Activated CD4-positive, alpha-beta T cell treated with anti-CD3 and anti-CD28 coated beads, Interleukin-2, amount 50 U/mL, for 24 hours (primary cell): ENCODE measurements at places on chromosomes 1 and 21.

- DNase-seq = peak; percentile 76
Observed at GRCh38 chr21:42187976-42188653, 30.8 kb upstream of the ABCG1 start.

DNA sequence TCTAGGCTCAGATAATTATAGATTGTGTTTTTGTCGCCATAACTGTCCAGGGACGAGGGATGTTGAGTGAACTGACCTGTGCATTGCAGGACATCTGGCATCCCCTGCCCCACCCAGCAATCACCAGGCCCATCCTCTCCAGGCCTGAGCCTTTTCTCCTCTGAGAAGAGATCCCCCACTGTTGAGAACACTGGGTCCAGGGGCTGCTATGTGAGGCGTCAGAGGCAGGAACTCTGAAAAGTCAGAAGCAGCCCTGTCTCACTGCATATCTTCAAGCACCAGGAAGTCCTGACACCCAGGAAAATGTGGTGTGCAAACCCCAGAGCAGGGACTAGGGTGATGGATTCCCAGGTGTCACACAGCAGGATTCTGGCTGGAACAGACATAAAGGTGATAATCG lies 17.1 kb upstream of the ACBD3 start:
- DNase-seq = no peak

GRCh38 chr1:94863297-94863911 lies 43.2 kb downstream of the SLC44A3 start:
- DNase-seq = no peak

DNA sequence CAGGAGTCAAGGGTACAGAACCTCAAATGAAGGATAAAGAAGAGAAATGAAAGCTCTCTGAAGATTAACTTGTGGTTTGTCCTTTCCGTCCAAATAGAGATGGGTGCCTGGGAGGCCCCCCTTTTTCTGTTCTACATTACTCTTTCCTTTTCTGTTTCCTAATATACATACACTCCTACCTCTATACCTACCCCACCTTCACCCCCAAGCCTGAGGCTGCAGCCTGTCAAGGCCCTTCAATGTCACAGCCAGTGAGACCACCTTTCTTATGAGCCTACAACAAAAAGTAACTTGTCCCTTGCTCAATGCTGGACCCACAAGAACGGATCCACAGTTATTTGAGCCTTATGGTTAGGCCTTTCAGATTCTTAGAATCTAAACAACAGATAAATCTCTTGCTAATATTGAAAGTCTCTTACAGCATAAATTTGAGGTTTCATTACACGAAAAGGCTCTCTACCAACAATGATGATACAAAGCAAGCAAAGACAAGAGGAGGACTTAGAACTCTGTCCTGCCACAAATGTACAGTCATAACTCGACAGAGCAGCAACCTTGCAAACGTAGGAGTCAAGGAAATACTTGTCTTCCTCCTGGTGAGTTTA lies 4.1 kb upstream of the TRAF3IP3 start:
- DNase-seq = peak; percentile 30

- DNase-seq = no peak
Observed at GRCh38 chr1:115676498-115677181, 34.9 kb downstream of the VANGL1 start.

DNA sequence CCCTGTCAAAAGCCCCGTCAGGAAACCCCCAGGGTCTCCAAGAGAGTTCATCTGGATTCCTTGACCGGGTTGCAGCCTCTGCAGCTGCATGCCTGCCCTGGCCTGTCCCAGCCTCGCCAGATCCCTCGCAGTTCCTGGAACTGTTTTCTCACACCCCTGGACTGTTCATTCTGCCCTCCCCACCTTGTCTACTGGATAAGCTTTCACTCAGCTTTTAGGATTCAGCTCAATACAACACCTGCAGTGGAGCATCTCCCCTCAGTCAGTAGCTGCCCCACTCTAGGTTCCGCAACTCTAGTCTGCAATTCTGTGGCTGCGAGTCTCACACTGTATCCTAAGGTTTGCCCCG lies 67.2 kb downstream of the FAM163A start:
- DNase-seq = no peak
